ENCODE measurements at places on chromosomes 7 and 10. TPM values are rescaled to one million over a fixed set of nuclear protein-coding genes. Genes with fewer than 3 reads are reported as not detected.

The ELFN1 gene
- 0.26 TPM for polyA plus RNA-seq

The LIPF gene
- not detected for polyA plus RNA-seq

The OR2A14 gene
- not detected for polyA plus RNA-seq

The GTF2IRD1 gene
- 7.8 TPM for polyA plus RNA-seq

The SMO gene
- 4.5 TPM for polyA plus RNA-seq

The CCDC7 gene
- polyA plus RNA-seq = 1.0 TPM

The CDNF gene
- polyA plus RNA-seq = 3.4 TPM

The SEMA3D gene
- polyA plus RNA-seq = 4.1 TPM

The MLXIPL gene
- polyA plus RNA-seq = not detected

The VSTM4 gene
- 4.5 TPM for polyA plus RNA-seq

The EN2 gene
- not detected for polyA plus RNA-seq

The SERPINE1 gene
- 1,153 TPM for polyA plus RNA-seq

The KCP gene
- not detected for polyA plus RNA-seq

The HACD1 gene
- polyA plus RNA-seq = 53.4 TPM

GRCh38 chr7:117273814-117274225 lies 49.0 kb downstream of the WNT2 start:
- DNase-seq = no peak

DNA sequence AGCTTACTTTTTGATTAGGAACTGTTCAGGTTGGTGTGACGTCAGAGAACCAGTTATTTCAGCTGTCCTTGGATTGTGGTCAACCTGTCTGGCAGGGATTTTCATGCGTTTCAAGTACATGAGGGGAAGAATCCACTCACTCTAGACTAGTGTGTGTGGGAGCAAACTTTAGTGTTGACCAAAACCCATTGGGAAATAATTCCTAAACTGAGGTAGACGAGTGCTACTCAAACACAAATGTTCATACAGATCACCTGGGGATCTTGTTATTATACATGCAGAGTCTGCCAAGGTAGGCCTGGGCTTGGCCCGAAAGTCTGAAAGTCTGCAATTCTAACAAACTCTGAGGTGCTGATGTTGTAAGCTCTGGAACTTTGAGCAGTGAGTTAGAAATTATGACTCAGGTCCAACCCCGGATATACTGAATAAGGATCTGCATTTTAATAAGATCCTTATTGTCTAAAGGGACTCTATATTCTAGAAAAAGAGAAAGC lies 111.1 kb upstream of the CREB5 start:
- DNase-seq = peak; percentile 50

- peak; percentile 6 for DNase-seq
These were observed 33.7 kb downstream of the MCM10 start for GRCh38 chr10:13195016-13195415.

DNA sequence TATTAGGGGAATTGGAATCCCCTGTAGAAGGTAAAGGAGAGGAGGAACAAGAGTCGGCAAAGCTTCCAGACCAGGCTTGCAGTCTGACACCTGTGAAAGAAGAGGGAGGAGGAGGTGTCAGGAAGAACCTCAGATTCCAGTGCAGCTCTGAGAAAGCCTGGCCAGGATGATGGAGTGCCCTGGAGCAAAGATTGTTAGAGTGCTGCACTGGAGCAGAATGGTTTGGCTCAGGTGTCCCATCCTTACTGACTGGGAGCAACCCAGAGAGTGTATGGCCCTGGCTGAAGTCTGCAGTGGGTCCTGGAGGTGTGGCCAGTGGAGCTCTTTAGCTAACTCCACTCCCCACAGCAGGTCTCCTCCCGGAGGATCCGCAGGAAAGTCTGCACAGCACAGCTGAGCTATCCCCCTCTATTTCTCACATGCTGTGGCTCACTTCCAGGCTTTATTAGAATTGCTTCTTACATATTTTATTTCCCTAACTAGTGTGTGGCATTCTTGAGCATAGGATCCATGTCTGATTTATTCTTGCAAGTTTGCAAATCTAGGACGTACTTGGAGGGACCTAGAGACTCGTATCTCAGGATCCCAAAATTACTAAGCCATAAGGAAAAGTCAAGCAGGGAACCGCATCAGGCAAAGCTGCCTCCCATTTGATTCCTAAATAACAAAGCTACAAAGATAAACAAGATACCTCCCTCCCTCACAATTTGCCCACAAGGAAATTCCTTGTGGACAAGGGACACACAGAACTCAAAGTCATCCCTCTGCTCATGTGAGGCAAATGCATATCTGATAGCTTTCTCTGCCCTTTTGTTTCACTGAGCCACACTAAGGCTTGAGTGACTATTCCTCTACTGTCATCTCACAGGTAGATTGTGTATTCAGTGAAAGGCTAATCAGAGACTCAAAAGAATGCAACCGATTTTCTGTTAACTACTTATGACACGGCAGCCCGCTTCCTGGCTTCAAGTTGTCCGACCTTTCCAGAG lies 58.8 kb downstream of the VIM start:
- no peak for DNase-seq

GRCh38 chr7:2217716-2218443 lies 14.9 kb downstream of the MAD1L1 start:
- DNase-seq = peak; percentile 15

- peak; percentile 92 for DNase-seq
These were observed 453.7 kb downstream of the SDK1 start for GRCh38 chr7:3754493-3755341.

- no peak for DNase-seq
These were observed 34.0 kb upstream of the DLD start for GRCh38 chr7:107856806-107857540.

GRCh38 chr10:74081192-74081803 lies 69.3 kb downstream of the AP3M1 start:
- peak; percentile 50 for DNase-seq

GRCh38 chr7:70432567-70433001 lies 699.4 kb upstream of the GALNT17 start:
- DNase-seq = no peak

GRCh38 chr7:87628780-87629569 lies 777 bp downstream of the RUNDC3B start:
- peak; percentile 15 for DNase-seq

GRCh38 chr7:109029866-109030265 lies 460.2 kb downstream of the DNAJB9 start:
- no peak for DNase-seq

DNA sequence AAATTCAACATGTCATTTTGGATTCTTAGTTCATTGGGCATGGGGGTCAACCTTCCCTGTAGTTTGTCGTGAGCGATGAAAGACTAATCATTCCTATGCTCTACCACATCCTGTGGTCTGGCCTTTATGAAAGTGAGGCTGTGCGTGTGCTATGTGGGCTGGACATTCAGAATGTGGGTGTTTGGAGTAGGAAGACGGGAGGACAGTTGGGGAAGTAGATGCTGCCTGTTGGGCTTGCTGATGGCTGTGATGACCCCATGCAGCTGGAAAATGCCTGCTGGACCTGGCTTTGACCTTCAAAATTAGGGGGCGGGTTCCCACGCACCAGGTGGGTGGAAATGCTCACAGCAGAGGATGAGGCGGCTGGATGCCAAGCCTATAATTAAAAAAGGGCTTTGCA lies 90.9 kb upstream of the MKI67 start:
- no peak for DNase-seq

- no peak for DNase-seq
These were observed 444.6 kb downstream of the NRG3 start for GRCh38 chr10:82319562-82319961.

GRCh38 chr7:23396222-23397015 lies 73.9 kb downstream of the IGF2BP3 start:
- DNase-seq = peak; percentile 88

GRCh38 chr7:38744746-38745145 lies 113.6 kb upstream of the AMPH start:
- peak; percentile 70 for DNase-seq

- DNase-seq = no peak
These were observed 58.4 kb downstream of the NEURL1 start for GRCh38 chr10:103551619-103552602.

GRCh38 chr10:69936091-69936490 lies 116.6 kb upstream of the MACROH2A2 start:
- DNase-seq = no peak

- DNase-seq = no peak
These were observed 50.7 kb downstream of the ERCC6 start for GRCh38 chr10:49488056-49488717.

DNA sequence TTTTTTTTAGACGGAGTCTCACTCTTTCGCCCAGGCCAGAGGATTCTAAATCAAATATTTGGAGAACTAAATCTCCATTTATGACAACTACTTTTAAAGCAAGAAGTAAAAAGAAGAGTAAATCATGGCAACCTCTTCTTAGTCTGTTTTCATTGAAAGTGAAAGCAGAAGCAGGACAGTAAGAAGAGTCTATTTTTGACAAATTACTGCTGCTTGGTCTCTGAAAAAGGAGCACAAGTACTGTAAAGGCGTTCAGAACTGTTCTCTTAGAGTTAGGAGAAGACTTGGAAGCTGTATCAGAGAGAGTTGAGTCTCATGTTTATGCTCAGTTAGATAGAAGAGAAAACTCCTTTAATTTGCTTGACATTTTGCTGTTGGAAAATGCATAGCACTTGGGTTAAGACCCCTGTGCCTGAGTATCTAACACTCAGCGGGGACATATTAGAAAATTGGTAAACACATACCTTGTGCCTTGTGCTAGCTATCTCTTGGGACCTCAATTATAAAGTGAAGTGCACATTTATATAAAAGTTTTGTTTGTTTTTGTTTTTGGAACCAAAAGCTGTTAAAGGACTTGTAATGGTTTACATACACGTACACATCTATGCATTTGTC lies 433.0 kb downstream of the ANKRD7 start:
- DNase-seq = no peak

- no peak for DNase-seq
These were observed 184.6 kb downstream of the SEC23IP start for GRCh38 chr10:120076996-120077706.

- no peak for DNase-seq
These were observed 9.6 kb upstream of the CFAP70 start for GRCh38 chr10:73368238-73368637.

GRCh38 chr7:42876182-42877068 lies 35.4 kb downstream of the C7orf25 start:
- DNase-seq = peak; percentile 25

DNA sequence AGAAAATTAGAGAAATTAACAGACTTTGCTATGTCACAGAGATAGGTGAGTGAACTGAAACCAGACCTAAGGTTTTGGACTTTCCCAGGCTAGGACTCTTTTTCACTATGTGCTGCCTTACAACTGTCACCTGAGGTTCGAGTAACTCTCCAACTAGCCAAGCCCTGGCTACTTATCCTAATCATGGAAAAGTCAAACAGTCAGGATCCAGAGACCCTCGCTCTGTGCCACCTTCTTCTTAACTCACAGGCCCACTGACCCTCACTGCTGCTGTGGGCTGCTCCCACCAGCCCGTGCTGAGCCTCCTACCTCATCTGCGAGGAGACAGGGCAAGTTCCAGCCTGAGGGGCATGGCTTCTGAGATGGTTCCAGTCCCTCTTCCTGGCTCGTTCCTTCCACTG lies 211.4 kb upstream of the KLF14 start:
- DNase-seq = no peak

- peak; percentile 100 for DNase-seq
These were observed 525.8 kb downstream of the KIF20B start for GRCh38 chr10:90227217-90227656.

DNA sequence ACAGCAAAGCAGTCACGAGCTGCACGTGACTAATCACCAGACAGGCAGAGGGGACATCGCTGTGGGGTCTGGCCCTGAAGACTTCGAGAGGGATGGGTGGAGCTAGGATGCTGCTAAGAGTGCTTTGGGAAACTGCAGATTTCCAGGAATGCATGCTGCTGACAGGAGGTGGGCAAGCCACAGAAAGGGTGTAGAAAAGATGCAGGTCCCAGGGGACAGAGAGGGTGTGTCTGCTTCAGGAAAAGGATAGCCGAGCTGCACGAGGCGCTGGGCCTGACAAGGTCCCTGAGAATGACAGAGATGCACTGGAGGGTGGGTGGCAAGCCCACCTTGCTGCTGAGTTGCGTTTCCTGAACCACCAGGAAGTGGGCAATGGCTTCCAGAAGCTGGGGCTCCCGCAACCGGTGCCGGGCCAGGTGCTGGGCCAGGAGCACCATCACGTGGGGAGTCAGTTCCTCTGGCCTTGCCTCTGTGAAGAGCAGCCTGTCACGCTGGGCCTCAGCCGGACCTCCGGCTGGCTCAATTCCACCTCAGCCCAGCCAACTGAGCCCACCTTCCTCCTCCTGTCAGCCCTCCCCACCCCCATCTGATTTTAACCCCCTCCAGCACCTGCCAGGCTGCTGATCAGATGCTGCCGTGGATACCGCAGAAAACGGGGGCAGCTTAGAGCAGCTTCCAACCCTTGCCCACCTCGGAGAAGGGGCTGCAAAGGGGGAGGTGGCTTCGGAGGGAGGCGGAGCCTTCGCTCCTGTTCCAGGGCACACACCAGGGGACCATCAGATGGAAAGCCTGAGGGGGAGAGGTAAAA lies 2.2 kb downstream of the FASTK start:
- no peak for DNase-seq

DNA sequence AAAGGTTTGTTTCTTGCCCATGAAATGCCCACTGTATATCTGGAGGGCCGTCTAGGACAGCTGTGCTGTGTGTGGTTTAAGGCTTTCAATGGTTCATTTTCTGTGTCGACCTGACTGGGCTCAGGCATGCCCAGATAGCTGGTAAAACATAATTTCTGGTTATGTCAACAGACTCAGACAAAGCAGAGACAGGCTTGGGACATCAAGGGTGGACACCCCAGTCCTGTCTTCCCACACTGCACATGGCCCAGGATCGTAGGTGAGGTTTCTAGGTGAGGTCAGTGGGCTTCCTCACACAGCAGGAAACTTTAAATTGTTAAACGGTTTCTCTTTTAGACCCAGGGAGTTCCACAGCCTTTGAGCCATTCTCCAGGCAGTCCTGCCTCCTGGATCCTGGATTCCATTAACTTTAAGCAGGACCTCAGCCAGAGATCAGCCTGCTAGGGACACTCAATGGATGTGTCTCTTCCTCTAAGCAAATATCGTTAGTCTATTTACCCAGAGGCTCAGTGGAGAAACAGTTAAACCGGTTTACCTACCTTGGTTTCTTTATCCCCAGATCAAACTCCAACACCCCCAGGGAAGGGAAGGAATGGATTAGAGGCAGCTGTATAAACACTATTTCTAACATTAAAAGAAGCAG lies 66.4 kb downstream of the ST8SIA6 start:
- DNase-seq = no peak

GRCh38 chr7:135761751-135762488 lies 13.3 kb upstream of the FAM180A start:
- peak; percentile 84 for DNase-seq

DNA sequence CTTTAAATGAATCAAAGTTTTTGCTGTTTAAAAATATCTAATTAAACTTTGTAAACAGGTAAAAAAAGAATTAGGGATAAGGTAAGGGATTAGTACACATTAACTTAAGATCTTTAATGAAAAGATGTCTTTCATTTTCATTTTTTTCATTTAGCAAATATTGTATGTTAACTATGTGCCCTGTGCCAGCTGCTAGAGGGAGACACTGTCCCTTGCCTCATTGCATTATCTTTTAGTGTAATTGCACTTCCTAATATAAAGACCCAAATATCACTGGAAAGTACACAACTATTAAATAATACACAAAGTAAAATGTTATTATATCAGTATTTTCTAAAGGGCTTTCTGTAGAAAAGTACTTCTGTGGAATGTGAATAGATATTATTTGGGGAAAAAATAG lies 102.7 kb downstream of the GPR37 start:
- peak; percentile 20 for DNase-seq

Data from fibroblast of lung (primary cell).